Activated CD8-positive, alpha-beta memory T cell treated with anti-CD3 and anti-CD28 coated beads, Interleukin-2, amount 50 U/mL, for 48 hours (primary cell): ENCODE measurements at places on chromosomes 5 and 9.

DNA sequence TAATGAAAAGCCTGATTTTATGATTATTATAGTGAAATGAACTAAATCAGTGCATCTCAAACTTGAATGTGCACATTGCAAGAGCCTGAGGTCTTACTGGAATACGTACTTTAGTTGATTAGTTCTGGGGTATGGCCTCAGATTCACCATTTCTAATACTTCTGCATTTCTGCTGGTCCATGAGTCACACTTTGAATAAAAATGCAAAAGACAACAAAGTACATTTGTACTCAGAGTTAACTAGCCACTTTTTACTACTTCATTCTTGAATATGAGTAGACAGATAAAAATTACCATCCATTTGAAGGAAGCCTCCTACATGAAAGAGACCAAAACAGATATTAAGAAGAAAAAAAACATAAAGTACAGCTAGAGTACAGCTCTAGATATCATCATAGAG lies 27.1 kb upstream of the PRR16 start:
- no peak for DNase-seq

- no peak for DNase-seq
These were observed 34.7 kb upstream of the PLIN2 start for GRCh38 chr9:19162026-19162366.

DNA sequence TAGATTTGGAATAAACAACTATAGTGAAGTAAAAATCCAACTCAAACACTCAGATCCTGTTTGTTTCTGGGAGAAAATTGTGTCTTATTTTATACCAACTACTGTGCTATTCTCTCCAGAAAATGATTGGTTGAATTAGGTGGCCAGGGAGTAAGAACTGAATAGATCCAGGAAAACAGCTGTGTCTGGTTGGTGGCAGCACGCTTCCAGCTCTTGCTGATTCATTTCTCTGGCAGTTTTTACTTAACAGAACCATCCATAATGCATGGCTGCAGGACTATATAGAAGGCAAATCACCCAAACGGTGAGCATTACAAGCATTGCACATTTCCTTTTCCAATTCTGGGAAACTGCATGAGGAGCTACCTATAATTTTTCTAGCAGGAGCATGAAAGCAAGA lies 29.5 kb downstream of the DMAC1 start:
- DNase-seq, result no peak

DNA sequence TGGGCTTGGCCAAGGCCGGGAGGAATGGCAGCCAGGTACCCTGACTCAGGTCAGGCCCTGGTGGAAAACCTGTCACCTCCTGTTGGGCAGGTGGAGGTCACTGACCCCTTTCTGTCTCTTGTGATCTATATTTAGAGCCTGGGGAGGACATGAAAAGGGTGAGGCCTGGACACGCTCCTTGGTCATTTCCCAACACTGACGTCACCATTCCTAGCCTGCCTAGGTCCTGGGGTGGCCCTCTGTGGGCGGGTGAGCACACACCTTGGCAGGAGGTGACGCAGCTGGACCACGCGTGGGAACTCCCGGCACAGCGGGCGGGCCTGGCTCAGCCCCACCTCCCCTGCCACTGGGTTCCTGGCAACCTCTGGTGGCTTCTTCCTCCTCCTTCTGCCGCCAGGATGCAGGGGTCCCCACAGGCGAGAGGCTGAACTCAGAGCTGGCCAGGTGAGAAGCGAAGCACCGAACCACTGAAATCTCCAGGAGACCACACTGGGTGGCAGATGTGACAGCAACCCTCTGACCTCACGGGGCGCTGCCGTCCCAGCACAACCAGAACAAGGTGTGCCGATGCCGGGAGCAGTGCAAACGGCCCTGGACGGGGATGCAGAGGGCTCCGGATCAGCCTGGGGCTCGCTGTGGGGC lies 6.4 kb upstream of the RALGDS start:
- DNase-seq, result no peak

DNA sequence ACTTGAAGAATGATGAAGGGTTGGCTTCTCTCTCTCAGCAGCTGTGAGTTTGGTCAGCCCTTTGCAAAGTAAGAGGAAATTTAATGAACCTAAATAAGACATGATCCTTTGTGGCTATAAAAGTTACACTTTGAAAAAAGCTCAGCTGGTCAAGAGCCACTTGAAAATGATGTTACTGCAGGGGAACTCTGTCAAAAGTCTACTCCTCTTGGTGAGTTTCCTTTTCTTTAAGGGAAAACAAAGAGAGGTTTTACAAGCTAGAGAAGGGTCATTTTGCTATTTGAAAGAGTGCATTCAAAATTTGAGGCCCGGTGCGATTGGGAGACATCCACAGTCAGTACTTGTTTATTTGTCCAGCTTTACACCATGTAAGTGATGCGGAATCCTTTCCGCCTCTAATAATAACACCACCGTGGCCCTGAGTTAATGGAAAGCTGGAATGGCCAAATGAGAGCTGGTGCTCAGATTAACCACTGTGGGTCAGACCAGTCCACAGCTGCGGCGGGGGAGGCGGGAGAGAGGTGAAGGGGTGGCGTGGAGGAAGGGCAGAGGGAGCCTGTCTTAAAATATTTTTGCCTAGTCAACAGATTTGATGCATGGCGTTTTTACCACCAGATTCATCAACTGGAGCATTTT lies 404.0 kb downstream of the TLE4 start:
- no peak for DNase-seq

- no peak for DNase-seq
These were observed 7.8 kb upstream of the SLC6A19 start for GRCh38 chr5:1193591-1193985.

GRCh38 chr9:76868897-76869296 lies 37.0 kb downstream of the PRUNE2 start:
- no peak for DNase-seq

DNA sequence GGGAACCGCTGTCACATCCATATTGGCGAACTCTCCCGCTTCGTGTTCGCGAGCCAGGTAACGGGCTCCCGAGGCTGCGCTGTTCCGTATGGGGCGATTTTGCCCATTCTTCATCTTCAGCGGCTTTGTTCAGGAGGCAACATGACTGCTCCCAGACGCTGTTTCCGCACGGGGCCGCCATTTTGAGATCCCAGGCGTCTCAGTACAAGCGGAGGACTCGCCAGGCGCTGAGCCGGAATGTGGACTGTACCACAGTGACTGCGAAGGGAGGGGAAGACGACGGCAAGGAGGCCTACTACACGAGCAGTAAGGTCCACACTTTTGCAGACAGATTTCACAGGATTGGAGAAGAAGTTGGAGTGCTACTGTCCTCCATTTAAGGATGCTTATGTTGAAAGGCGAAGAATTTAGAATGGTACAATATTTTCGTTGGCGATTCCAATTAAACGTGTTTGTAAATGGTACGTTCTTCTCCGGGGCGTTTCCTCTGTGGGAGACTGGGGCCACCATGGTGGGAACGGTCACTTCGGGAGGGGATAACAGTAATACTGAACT lies 41.6 kb upstream of the ZNF300 start:
- DNase-seq, result no peak

DNA sequence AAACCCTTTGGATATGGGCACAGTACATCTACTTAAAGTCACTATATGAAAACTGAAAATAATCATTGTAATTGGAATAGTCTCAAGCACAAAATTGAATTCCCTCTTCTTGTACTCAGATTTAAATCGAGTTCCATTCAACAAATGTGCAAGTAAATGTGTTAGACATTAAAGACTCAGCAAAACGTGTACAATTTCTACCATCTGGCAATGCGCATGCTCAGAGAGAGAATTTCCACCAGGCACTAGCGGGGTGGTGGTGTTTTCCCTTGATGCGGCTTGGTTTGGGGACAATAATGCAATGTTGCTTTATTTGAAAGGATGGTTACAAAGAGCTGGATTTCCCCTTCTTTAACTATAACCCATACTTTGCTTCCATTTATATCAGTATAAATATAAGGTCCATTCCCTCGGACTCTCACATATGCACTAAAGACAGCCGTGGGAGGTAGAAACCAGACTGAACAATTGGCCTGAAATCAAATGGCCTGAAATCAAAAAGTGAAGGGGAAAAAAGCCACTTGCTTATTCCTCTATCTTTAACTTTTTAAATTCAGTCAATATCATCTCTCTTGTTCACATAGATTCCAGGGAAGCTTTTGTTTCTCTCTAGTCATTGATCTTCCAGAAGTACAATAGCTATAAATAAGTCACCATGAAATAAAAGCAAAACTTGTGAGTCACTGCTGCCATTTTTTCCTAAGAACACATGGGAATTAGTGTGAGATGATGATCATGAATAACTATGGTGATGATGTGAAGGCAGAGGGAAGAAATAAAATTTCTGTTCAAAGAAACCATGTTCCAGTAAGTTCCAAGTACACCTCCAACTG lies 59.2 kb downstream of the ADAMTS12 start:
- DNase-seq, result no peak

DNA sequence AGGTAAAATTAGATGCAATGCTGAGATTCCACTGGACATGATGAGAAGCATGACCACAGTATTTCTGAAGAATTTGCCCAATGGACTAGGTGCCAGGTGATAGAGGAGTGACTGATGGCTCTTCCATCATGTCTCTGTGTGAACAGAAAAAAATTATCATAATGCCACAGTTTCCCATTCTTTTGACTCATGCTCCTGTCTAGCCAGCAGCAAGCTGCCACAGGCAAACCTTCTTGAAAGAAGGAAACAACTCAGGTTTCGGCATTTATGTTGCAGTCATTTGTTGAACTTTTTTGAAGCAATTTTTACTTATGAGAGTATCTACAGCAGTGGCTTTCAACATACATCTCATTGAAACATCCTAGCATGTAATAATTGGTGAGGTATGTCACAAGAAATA lies 284.8 kb upstream of the CD180 start:
- DNase-seq, result no peak

DNA sequence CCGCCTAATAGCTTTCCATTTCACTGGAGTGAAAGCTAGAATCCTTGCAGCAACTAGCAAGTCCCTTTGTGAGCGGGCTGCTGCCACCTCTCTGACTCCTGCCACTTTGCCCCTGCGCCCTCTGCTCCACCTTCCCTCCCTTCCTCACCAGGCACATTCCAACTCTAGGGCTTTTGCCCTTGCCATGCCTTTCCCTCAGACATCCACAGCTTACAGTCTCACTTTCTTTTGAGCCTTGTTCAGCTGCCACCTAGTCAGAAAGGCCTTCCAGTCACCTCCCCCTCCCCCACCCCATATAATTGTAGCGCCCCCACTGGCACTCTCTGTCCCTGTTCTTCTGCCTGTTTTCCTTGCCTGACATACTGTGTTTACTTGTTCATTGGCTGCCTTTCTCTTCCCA lies 31.0 kb downstream of the CYSTM1 start:
- DNase-seq, result no peak

DNA sequence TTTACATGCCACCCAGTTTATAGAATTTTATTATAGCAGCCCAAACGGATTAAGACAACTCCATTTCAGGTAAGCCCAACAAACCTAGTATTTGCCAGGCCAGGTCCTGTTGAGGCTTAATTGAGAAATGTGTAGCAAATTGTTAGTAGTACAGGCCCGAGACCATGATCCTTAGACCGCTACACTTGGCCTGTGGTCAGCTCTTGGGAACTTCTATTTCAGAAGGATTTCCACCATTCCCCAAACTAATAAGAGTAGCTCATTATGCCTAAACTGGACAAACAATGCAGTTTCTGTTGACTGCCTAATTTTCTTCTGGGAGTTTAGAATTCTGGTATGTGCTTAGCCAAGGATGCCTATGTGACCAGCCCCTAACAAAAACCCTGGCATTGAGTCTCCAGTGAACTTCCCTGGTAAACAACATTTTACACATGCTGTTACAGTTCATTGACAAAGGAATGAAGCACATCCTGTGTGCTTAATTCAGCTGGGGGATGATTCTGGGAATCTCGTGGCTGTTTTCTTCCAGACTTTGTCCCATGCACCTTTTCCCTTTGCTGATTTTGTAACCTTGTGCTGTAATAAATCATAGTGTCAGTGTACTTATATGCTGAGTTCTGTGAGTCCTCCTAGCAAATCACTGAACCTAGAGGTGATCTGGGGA lies 5.6 kb upstream of the GPX3 start:
- DNase-seq, result no peak

DNA sequence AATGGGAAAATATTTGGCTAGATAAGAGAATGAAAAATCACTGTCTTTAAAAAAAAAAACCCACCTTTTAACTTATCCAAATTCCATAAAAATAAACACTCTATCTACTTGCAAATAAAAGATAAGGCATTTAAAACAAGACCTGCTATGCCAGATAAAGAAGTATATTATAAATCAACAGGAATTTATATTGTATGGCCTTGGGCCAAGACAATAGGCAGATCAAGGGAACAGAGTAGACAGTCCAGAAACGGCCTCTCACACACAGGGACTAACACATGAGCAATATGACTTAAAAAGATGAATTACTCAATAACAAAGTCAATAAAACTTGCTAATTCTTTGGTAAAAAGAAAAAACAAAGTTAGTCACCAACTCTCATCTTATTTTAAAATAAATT lies 34.7 kb upstream of the ICE1 start:
- no peak for DNase-seq

DNA sequence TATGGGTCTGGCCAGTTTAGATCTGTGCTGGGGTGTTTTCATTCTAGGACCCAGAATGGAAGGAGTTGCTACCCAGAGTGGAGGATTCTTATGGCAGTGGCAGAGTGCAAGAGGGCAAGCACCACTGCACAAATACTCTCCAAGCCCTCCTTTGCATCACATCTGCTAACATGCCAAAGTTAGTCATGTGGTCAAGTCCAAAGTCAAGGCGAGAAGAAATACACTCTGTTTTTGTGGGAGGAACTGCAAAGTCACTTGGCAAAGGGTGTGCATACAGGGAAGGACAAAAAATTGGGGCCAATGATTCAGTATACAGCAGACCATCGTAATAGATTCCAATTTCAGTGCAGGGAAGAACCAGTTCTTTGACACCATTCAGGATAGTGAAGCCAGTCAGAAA lies 43.9 kb upstream of the HMGCS1 start:
- DNase-seq, result no peak

DNA sequence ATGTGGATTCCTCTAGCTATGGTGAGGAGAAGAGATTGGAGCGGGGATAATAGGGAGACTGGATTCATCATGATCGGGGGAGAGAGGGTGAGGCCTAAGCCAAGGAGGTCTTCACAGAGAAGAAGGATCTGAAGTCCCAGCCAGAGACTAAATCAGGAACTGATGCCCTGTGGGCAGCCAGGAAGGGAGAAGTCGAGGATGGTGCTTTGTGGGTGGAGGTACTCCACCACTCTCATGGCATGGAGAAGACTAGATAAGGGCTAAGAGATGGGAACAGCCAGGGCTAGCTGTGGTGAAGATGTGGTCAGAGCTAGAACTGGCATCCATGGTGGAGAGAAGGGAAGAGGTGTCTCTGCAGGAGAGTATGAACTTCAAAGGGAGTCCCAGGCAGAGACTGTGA lies 3.0 kb upstream of the RGS14 start:
- DNase-seq, result no peak

- DNase-seq, result no peak
These were observed 88.5 kb downstream of the TTLL11 start for GRCh38 chr9:122004589-122004988.

- no peak for DNase-seq
These were observed 65.3 kb downstream of the PRLR start for GRCh38 chr5:35164860-35165542.

- no peak for DNase-seq
These were observed 117.9 kb upstream of the DAB2 start for GRCh38 chr5:39542511-39543285.

- no peak for DNase-seq
These were observed 265.6 kb downstream of the TMEM232 start for GRCh38 chr5:110460837-110461236.

GRCh38 chr5:14353726-14354474 lies 210.8 kb downstream of the TRIO start:
- DNase-seq, result no peak

- DNase-seq, result no peak
These were observed 119.9 kb upstream of the ELAVL2 start for GRCh38 chr9:23945897-23946296.
